Activated T-cell treated with anti-CD3 and anti-CD28 coated beads for 1 hour (primary cell): ENCODE measurements at places on chromosomes 3 and 15.

DNA sequence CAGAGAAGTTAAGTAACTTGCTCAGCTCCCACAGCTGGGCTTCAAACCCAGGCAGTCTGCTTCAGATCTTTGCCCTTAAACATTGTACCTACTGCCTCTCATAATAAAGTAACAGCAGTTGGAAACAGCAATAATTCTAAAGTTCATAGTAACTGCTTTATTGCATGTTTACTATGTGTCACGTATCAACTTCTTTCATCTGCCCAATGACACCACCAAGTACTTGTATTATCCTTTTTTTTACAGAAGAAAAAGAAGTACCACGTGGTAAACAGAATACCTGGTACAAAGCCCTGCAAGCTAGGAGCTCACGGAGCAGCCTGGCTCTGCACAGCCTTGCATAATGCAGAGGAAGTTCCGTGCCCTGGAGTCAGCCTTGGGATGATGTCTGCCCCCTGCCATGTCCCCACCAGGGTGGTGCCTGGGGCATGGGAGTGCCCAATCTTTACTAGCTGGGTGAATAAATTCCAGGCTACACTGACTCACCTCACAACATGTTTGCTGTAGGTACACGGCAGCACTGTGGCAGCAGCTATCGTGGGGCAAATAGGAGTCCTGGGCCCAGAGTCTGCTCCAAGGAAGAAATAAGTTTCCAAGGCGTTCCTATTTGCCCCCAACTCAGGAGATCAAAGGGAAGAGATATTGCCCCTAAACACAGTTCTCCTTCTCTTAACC lies 77.2 kb downstream of the LDHAL6B start:
- no peak for DNase-seq

DNA sequence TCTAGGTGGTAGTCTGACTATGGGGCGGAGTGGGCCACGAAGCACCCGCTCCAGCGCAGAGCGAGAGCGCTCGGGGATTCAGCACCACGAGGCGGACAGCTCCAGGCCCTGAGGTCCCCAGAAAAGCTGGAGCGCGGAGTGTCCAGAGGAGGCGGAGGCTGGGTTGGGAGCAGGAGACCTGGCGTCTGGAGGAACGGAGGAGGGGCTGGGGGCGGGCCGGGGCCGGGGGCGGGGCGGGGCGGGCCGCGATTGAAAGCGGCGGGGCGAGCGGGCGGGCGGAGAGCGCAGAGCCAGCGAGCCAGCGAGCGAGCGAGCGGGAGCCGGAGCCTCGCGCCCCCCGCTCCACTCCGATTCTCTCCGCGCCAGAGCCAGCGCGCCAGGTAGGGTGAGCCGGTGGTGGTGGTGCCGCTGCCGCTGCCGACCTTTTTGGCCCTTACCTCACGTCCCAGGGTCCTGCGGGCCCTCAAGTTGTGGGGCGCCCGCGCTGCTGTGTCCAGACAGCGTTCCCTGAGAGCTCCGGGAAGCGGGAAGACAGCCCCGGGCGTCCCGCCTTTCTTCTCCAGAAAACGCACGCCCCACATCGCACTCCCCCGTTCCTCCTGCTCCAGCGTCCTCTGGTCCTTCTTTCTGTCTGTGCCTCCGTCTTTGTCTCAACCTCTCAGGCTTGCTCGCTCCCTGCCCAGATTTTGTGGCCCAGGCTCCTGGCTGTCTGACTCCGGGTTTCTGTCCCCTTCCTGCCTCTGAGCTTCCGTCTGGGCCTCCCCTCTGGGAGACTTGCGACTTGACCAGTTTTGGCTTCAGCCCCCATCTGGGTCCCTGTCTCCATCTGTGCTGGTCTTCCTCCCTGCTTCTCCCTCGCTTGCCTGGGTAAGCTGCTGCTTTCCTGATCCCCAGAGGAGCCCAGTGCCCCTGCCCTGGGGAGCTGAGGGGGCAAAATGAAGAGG lies at the start of gene GRM2:
Gene GRM2 (plus strand): TSS at position 281 of the 944 bp plus-strand sequence. CDS start 1,916 bp downstream, outside the sequence.
- no peak for DNase-seq

GRCh38 chr3:123695152-123695551 lies 110.3 kb upstream of the HACD2 start:
- no peak for DNase-seq

DNA sequence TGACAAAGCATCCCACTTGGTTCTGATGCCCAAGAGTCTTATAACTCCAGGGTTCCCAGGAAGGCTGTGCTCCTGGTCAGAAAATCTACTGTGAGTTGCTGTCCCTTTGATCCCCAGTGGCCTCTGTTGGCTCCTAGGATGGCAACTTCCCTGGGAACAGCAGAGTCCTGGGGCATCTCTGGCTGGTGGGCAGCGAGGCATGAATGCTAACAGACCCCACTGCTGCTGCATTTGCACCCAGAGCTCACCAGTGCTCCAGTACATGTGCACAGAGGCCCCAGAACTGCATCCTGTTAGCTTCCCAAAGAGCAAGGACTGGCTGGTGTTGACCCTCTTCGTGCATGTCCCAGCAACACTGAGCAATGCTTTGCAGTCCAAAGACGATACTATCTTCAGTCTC lies 15.7 kb downstream of the CAV3 start:
- no peak for DNase-seq

DNA sequence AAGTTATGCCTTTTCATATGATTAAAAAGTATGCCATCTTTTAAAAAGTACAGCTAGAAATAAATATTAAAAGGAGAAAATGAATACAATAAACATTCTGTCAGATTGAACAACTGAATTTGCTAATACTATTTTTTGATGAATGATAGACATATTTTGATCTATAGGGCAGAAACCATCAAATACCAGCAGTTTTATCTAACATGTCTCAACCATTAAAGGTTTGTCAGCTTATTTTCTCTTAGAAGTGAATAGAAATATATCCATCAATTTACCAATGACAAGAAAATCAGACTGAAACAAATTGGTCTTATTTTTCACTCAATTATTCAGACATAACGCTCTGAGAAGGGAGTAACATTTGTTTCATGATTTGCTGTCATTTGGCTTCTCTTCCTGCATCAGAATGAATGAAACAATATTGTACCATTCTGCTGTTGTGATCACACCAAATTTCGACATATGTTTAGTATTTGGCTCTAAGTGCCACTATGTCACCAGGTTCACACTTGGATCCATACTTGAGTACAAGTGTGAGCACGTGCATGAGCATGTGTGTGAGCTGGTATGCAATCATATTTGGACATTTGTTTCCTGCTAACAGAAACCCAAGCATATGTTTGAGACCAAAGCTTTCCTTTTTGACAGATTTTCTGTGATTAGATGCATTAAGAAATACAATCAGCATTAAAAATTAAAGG lies 86.5 kb downstream of the THRB start:
- DNase-seq = no peak

DNA sequence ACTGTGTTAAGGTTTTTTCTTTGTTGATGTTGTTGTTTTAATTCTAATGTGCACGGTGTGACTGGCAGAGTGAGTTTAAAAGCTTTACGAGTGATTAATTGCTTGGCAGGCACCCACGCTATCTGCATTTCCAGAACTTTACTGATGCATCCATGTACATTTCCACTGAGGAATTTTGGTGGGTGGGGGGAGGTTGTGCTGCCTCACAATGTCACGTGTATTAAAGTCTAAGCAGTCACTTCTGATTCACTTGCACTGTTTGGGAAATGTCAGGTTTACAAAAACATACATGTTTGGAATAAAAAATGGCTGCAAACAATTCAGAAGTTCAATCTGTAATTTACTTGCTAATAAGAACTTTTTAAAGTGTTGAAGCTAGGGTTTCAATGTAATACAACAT lies 38.5 kb upstream of the CTDSPL start:
- DNase-seq = no peak

DNA sequence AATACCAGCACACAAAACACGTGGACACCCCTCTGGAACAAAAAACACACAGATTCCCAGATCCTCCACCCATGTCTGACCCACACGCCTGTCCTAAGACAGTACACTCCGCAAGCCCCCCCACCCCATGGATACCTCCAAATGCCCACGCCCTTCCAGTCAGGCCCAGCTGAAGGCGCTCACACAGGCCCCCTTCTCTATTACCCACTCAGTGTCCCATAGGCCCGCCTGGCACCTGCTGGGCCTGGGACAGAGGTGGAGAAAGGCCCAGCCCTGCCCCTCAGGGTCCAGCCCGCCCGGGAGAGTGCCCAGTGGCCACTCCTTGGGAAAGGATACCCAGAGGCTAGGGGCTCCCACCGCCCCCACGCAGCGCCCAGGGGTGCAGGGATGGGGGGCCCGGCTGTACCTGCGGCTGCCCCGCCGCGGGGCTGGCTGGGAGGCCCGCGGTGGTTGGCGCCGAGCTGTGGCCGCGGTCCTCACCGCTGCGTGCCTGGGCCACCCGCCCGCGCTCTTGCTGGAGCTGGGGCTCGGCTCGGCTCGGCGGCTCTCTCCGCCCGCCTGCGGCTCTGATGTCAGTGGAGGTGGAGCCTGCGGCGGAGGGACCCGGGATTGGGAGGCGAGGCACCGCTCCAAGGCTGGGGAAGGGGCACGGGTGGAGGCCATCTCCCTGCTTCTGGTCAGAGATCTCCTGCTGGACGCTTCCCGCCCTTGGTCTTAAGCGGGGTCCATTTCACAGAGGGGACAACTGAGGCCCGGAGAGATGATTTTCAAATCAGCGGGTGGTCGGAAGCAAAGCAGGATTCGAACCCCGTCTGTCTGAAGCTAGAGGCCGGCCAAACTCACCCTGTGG lies at the start of gene CAMK1:
Gene CAMK1 (minus strand): TSS at position 522 of the 850 bp plus-strand sequence. CDS start 2,198 bp downstream, outside the sequence.
- peak; percentile 26 for DNase-seq

GRCh38 chr3:81874738-81875137 lies 113.3 kb upstream of the GBE1 start:
- no peak for DNase-seq

- no peak for DNase-seq
These were observed 61.9 kb upstream of the ROPN1 start for GRCh38 chr3:124053871-124054270.

- DNase-seq = no peak
These were observed 412.5 kb downstream of the TBC1D5 start for GRCh38 chr3:17329927-17330326.

- DNase-seq = no peak
These were observed 24.6 kb upstream of the LRRFIP2 start for GRCh38 chr3:37198996-37199395.
